A549 treated with dexamethasone at 1 μM for 4 hours (cell line): ENCODE measurements at places on chromosomes 6 and 20. TPM values are rescaled to one million over a fixed set of nuclear protein-coding genes. Genes with fewer than 3 reads are reported as not detected.

Gene UNC93A
- total RNA-seq = not detected in 5 replicates

Gene SNRPB2
- total RNA-seq = 115 to 158 TPM (median 129 TPM) in 5 replicates

Gene FKBP1C
- 2.1 to 2.6 TPM (median 2.3 TPM) in 5 replicates for total RNA-seq

Gene GCNT2
- 5.1 to 5.4 TPM (median 5.3 TPM) in 5 replicates for total RNA-seq

Gene HLA-DRB1
- total RNA-seq = 0.09 TPM in 1 of 5 replicates, not detected in the others

Gene RHAG
- 0.07 TPM in 1 of 5 replicates, not detected in the others for total RNA-seq

Gene TSHZ2
- not detected in 5 replicates for total RNA-seq
